ENCODE measurements at places on chromosomes 13 and 19. TPM values are rescaled to one million over a fixed set of nuclear protein-coding genes. Genes with fewer than 3 reads are reported as not detected.

Gene NFKBIB
- total RNA-seq, result 13.7 TPM

Gene JOSD2
- 23.2 TPM for total RNA-seq

Gene ZNF181
- 8.5 TPM for total RNA-seq

Gene ERFL
- total RNA-seq, result 0.17 TPM

Gene SLITRK5
- 3.1 TPM for total RNA-seq

DNA sequence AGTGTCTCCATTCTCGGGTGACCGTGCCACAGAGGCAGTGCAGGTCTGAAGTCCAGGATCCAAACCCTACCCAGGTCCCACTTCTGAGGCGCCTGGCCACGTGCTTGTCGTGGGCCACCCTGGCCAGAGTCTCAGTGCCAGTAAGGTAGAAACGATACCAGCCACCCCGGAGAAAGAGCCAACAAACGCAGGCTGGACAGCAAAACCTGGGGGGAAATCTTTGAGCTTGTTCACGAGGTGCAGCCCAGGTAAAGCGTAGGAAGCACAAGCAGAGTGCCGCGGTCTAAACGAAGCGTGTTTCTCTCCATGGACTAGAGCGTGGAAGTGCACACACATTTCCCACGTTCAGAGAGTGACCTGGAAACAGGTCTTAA, 95.6 kb downstream of the ATP11A start:
- H3K36me3 ChIP-seq, result peaks cover 26% of the 10 kb centered on the region
- H3K27ac ChIP-seq, result no peak overlapping the region
- no peak overlapping the region for H3K4me3 ChIP-seq
- DNase-seq, result no peak
- H3K4me1 ChIP-seq, result peaks cover 22% of the 10 kb centered on the region

GRCh38 chr13:43110036-43110435, 86.7 kb downstream of the DNAJC15 start:
- no peak for DNase-seq
- H3K27me3 ChIP-seq, result no peaks in the 10 kb centered on the region
- H3K36me3 ChIP-seq, result peaks cover 10% of the 10 kb centered on the region
- no peak overlapping the region for H3K4me3 ChIP-seq

GRCh38 chr13:98507282-98507797, 69.6 kb downstream of the STK24 start:
- peaks cover 74% of the 10 kb centered on the region for H3K4me1 ChIP-seq
- peak overlapping the region; percentile 80 for H3K27ac ChIP-seq
- DNase-seq, result peak; percentile 81
- H3K4me3 ChIP-seq, result peak overlapping the region; percentile 13
- H3K27me3 ChIP-seq, result no peaks in the 10 kb centered on the region

DNA sequence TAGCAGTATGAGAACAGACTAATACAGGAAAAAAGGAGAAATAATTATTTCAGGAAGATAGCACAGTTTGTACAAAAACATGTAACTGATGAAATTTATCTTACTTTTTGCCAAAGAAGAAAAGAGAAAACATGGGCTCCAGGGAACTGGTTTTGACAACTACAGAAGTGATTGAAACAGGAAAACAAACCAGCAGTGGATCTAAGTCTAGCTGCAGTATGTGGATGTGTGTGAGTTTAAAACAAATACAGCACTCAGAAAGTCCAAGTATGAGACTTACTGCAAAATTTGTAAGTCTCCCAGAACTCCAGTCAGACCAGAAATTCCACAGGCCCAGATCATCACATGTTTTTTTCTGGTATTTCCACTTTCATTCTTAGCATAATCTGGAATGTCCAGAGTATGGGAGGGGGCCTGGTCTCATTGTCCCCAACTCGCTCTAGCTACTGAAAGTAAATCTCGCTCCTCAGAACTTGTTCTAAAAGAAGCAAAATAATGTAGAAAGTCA, 259.5 kb downstream of the NHLRC3 start:
- H3K4me3 ChIP-seq, result no peak overlapping the region
- no peak overlapping the region for H3K27ac ChIP-seq
- no peak for DNase-seq
- no peaks in the 10 kb centered on the region for H3K36me3 ChIP-seq
- no peaks in the 10 kb centered on the region for H3K27me3 ChIP-seq

GRCh38 chr13:92716749-92717148, 509.9 kb upstream of the GPC6 start:
- no peak overlapping the region for H3K27ac ChIP-seq
- H3K4me1 ChIP-seq, result peaks cover 8% of the 10 kb centered on the region
- no peak for DNase-seq
- H3K36me3 ChIP-seq, result no peaks in the 10 kb centered on the region
- no peak overlapping the region for H3K4me3 ChIP-seq

DNA sequence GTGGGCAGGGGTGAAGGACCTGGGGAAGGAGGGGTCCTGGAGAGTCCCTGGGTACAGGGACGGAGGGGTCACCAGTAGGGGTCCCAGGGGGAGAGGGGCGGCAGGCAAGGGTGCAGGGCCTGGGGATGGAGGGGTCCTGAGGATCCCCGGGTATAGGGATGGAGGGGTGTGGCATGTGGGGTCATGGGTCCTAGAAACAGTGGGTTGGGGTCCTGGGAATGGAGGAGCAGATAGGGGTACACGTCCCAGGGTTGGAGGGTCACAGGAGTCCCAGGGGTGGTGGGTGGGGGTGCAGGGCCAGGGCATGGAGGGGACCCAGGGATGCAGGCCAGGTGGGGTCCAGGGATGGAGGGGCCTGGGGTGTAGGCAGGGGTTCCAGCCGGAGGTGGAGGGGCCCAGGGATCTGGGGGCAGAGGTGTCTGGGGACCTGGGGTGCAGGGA, 1.4 kb downstream of the BTBD2 start:
- H3K36me3 ChIP-seq, result peaks cover 14% of the 10 kb centered on the region
- no peak for DNase-seq
- no peak overlapping the region for H3K27ac ChIP-seq
- no peaks in the 10 kb centered on the region for H3K27me3 ChIP-seq
- no peaks in the 10 kb centered on the region for H3K4me1 ChIP-seq

GRCh38 chr19:29263305-29264135, 50.6 kb upstream of the UQCRFS1 start:
- H3K4me1 ChIP-seq, result peaks cover 21% of the 10 kb centered on the region
- H3K27ac ChIP-seq, result peak overlapping the region; percentile 34
- DNase-seq, result no peak
- H3K27me3 ChIP-seq, result peaks cover 26% of the 10 kb centered on the region

DNA sequence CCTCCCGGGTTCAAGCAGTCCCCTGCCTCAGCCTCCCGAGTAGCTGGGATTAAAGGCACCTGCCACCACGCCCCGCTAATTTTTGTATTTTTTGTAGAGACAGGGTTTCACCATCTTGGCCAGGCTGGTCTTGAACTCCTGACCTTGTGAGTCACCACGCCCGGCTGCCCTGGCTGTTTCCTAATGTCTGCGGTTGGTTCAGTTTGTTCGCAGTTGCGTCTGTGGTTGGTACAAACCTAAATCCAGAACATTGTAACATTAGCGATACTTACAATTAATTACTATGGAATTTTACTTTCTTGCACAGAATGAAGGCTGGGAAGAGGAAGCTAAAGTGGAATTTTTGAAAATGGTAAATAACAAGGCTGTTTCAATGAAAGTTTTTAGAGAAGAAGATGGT, 38.1 kb downstream of the RNF17 start:
- no peak overlapping the region for H3K27ac ChIP-seq
- H3K4me3 ChIP-seq, result no peak overlapping the region
- no peak for DNase-seq
- H3K27me3 ChIP-seq, result peaks cover 21% of the 10 kb centered on the region

GRCh38 chr19:3403489-3404323, 37.3 kb downstream of the NFIC start:
- H3K36me3 ChIP-seq, result no peaks in the 10 kb centered on the region
- peaks cover 6% of the 10 kb centered on the region for H3K27me3 ChIP-seq
- H3K4me3 ChIP-seq, result no peak overlapping the region
- no peak for DNase-seq
- no peak overlapping the region for H3K27ac ChIP-seq
- no peaks in the 10 kb centered on the region for H3K4me1 ChIP-seq

GRCh38 chr13:58080806-58081205, 449.3 kb downstream of the PCDH17 start:
- no peak for DNase-seq
- H3K4me3 ChIP-seq, result no peak overlapping the region
- no peak overlapping the region for H3K27ac ChIP-seq
- no peaks in the 10 kb centered on the region for H3K4me1 ChIP-seq

- H3K4me1 ChIP-seq, result no peaks in the 10 kb centered on the region
- H3K36me3 ChIP-seq, result peaks cover 19% of the 10 kb centered on the region
- no peak for DNase-seq
- no peaks in the 10 kb centered on the region for H3K27me3 ChIP-seq
- H3K27ac ChIP-seq, result no peak overlapping the region
These were observed 21.8 kb downstream of the SAMD4B start for GRCh38 chr19:39363901-39364457.

DNA sequence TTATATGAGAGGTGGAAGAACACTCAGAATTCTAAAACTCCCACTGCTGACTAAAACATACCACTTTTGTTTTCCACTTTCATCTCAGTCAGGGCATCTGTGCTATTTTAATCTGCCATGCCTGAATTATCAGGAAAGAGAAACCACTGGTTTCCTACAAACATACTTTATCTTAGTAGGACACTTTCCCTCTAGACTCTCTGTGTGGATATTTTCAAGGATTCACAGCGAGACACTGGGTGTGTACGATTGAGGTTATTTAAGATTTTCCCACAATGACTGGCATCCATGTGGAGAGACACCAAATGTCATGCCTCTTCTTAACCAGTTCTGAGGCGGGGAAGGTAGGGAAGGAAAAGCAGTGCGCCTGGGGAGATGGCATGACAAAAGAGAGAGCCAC, 212.2 kb downstream of the ENOX1 start:
- H3K27ac ChIP-seq, result no peak overlapping the region
- DNase-seq, result no peak
- H3K4me3 ChIP-seq, result no peak overlapping the region
- no peaks in the 10 kb centered on the region for H3K36me3 ChIP-seq
- no peaks in the 10 kb centered on the region for H3K27me3 ChIP-seq
- peaks cover 29% of the 10 kb centered on the region for H3K4me1 ChIP-seq

DNA sequence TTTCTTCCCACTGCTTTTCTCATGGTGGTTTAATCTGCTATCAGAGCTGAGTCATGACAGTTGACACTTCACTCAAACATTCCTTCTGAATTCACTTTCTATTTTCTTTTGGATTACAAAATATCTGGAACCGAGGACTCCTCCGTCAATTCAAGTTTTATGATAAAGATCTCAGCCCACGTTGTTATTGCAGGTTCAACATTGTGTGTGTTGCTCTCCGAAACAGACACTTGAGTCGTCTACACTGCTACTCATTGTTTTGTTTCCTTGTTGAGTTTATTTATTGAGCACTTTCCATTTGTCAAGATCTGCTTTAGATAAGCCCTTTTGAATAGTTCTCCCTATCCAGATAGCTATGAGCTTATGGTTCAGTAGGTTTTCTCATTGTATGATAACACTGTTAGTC, 636.1 kb upstream of the GPC6 start:
- H3K27me3 ChIP-seq, result no peaks in the 10 kb centered on the region
- DNase-seq, result no peak
- H3K4me3 ChIP-seq, result no peak overlapping the region
- no peak overlapping the region for H3K27ac ChIP-seq
- H3K36me3 ChIP-seq, result no peaks in the 10 kb centered on the region

- H3K4me1 ChIP-seq, result no peaks in the 10 kb centered on the region
- H3K36me3 ChIP-seq, result no peaks in the 10 kb centered on the region
- H3K27ac ChIP-seq, result no peak overlapping the region
- no peak for DNase-seq
These were observed 73.9 kb upstream of the FNDC3A start for GRCh38 chr13:48901781-48902180.

DNA sequence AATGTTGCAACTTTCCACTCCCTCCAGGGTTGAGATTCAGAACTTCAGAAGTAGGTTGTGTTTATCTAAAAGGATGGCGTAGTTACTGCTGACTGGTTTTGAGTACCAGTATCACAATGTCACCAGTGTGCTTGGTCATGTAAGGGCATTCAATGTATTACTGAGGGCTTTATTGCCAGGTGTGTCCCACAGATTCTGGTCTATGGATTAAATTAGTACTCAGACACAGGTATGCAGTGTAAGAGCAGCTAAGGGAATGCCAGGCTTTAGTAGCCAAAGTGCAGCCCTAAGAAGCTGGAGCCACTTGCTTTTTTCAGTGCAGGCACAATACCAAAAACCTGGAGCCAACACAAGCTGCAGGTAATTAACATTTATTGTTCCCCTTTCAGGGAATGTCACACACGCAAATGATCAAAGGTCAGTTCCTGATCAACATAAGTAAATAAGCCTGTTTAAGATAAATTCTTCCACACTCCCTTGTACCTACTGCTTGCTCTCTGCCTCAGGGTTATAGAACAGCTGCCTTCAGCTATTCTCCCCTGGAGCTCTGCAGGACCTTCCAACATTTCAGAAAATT, 130.1 kb upstream of the ZNF91 start:
- no peak for DNase-seq
- H3K4me1 ChIP-seq, result no peaks in the 10 kb centered on the region
- peaks cover 4% of the 10 kb centered on the region for H3K36me3 ChIP-seq
- no peak overlapping the region for H3K4me3 ChIP-seq

- H3K4me1 ChIP-seq, result no peaks in the 10 kb centered on the region
- H3K4me3 ChIP-seq, result no peak overlapping the region
- no peak overlapping the region for H3K27ac ChIP-seq
- DNase-seq, result no peak
These were observed 69.1 kb downstream of the URI1 start for GRCh38 chr19:30011051-30011578.

Data from type B pancreatic cell (in vitro differentiated cells).